ENCODE measurements at places on chromosomes 1 and 21. TPM values are rescaled to one million over a fixed set of nuclear protein-coding genes. Genes with fewer than 3 reads are reported as not detected.

DNA sequence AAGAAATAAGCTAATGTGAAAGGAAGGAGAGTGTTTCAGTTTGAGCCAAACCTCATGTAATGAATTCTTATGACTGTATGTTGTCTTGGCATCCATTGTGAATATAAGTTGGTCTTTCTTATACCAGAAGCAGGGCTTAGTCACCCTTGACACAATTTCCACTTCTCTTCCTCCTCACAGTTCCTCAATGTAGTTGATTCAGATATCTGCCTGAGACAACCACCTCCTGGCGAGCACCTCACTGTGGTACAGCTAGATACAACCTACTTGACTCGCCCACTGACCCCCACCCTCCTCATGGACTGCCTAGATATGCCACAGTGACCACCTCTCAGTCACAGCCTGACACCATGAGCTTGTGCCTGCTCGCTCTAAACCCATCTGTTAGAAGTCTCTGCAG, 45.6 kb downstream of the KYAT3 start:
- no peak for DNase-seq

GRCh38 chr1:184437291-184437690, 50.5 kb downstream of the C1orf21 start:
- DNase-seq = no peak

DNA sequence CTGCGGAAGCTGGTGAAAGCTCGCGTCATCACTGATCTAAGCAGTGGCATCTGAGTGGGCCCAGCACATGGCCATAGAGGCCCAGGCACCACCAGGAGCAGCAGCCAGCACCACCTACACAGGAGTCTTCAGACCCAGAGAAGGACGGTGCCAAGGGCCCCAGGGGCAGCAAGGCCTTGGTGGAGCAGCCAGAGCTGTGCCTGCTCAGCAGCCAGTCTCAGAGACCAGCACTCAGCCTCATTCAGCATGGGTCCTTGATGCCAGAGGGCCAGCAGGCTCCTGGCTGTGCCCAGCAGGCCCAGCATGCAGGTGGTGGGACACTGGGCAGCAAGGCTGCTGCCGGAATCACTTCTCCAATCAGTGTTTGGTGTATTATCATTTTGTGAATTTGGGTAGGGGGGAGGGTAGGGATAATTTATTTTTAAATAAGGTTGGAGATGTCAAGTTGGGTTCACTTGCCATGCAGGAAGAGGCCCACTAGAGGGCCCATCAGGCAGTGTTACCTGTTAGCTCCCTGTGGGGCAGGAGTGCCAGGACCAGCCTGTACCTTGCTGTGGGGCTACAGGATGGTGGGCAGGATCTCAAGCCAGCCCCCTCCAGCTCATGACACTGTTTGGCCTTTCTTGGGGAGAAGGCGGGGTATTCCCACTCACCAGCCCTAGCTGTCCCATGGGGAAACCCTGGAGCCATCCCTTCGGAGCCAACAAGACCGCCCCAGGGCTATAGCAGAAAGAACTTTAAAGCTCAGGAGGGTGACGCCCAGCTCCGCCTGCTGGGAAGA, 3.2 kb upstream of the ARTN start:
- no peak for DNase-seq

- DNase-seq = no peak
These were observed 29.3 kb downstream of the NUP133 start for GRCh38 chr1:229478852-229479251.

- DNase-seq = no peak
These were observed 46.0 kb upstream of the GOLT1A start for GRCh38 chr1:204259782-204260181.

DNA sequence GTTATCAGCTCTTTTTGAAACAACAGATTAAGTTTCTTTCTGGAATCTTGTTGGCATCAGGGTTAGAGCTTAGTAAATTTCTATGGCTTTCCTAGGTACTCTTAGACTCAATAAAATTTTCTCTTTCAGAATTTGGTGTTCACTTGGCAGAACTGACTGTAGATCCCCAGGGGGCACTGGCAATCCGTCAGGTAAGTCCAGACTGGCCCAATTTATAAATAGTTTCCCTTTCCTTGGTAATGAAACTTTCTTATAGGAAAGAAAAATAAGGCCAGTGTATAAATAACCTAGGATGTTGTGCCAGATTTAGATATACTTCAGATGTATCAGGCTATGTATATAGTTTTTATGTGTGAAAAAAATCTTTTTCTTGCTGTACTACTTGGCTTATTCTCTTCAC, 18.2 kb downstream of the IPO9 start:
- DNase-seq = no peak

DNA sequence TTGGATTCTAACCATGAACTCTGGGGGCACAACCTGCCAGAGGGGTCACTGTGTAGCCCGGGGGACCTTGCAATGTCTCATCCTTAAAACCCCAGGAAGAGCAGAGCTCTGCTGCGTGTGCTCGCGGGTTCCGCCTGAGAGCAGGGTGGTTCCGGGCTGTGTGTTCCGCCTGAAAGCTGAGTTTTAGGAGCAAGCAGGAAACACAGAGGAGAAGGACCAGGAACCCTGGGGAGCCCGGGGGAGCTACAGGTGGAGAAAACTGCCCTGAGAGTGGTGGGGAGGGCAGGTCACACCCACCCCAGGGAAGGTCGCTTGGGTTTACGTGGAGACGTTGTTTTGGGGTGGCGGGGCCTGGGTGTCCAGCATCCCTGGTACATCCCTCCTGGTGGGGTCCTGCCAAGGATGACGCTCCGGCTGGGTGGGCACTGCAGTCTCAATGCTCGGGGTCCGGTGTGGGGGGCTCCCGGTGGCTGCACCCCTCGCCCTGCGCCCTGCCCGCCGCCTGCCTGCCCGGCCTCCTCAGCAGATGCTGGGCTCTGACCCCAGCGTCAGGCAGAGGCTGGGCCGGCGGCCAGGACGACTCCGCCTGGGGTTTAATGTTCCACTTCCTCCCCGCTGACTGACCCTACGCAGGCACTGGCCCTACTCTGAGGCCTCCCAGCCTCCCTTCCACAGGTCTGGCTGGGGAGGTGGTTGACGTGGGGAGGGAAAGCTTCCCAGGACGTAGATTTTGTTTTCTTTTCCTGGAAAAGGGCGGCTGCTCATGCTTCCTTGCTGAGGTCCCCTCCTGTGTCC, 17.3 kb upstream of the C1orf159 start:
- DNase-seq = peak; percentile 33

- no peak for DNase-seq
These were observed 238.3 kb downstream of the OMA1 start for GRCh38 chr1:58308206-58308605.

DNA sequence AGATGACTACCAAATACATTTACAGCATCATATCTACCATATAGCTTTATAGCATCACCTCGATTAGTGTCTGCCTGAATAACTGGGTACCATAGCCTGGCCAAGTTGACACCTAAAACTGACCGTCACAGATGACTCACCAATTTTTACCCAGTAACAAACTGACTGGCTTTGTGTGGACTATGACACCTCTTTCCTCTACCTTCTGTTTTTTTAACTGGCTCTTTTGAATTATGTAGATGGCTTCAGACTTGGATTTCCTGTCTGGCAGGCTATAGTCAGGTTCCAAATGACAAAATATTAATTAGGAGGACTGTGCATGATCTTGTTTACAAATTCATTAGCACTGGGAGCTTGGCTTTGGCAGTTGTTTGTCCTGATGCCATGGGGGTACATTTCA, 360.3 kb downstream of the TGFB2 start:
- no peak for DNase-seq

- no peak for DNase-seq
These were observed 38.0 kb upstream of the RWDD3 start for GRCh38 chr1:95196017-95196416.

DNA sequence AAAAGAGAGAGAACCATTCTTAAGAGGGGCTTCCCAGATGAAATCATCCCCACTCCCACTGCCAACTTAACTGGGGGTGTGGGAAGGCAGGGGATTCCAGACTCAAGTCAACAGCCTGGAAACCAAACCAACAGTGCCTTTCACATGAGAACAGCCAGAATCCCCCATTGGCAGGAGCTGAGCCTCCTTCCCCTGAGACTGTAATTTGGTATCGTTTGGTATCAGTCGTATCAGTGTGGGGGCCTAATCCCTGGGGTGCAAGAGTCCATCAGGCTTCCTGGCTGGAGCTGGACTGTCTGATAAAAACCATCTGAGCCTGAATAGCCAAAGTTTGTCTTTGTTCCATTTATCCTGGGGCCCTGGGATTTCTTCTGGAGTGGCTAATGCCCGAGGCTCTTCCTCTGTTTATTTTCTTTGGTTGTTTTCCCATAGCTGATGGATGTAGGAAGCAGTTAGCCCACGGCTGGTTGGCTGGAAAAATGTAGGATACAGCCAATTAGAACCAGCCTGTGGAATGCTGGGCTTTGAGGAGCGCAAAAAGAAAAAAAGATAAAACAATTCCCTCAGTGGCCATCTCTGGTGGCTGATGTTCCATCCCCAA, 84.6 kb downstream of the LAMC2 start:
- DNase-seq = peak; percentile 11

DNA sequence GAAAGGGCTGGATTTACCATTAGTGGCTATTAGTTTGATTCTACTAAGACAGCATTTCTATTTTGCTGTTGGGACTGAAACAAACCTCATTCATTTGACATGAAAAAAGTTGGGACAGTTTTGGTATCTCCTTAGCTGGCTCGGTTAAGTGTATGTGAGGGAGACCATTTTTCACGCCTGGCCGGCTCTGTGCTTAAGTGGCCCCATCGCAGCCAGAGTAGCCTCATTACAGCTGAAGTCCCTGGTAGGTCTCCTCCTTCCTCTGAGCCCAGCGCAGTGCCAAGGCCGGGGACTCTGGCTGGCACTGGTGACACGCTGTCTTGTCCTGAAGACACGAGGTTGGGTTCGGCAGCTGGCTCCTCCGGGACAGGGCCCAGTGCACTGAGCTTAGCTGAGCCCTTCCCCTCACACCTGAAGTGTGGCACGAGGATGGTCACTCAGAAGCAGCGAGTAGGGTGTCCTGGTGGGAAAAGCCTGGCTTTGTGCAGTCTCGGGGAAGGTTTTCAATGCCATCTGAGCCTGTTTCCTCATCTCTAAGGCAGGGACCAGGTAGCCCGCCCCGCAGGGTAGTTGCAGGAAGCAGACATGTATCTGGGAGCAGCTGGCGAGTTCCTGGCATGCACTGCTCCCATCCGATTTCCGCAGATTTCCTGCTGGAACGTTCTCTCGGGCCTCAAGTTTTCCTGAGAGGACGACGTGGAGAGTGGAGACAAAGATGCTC, 196.5 kb downstream of the DYRK1A start:
- DNase-seq = no peak

- no peak for DNase-seq
These were observed 9.1 kb downstream of the CFAP410 start for GRCh38 chr21:44329971-44330681.

DNA sequence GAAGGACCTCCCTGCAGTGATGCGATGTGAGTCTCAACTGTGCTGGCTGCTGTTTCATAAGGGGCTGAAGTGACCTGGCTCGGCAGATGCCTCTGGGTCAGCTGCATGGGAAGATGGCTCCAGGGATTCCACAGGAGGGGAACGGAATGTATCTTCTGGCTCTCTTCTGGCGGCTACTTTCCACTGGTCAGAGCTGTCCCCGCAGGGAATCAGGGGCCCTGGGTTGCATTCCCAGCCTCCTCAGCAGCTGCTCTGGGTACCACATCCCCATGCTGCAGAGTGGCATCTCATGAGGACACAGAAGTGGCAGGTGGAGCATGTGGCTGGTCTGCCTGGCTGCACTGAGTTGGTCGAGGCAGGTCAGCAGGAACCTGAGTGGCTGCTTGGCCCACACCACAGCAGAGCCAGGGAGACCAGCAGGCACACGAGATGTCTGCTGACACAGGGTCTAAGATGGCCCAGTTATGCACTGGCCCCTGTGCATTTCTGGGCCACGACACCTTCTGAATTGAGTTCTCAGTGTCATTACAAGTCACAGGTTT, 42.8 kb downstream of the POFUT2 start:
- DNase-seq = no peak

DNA sequence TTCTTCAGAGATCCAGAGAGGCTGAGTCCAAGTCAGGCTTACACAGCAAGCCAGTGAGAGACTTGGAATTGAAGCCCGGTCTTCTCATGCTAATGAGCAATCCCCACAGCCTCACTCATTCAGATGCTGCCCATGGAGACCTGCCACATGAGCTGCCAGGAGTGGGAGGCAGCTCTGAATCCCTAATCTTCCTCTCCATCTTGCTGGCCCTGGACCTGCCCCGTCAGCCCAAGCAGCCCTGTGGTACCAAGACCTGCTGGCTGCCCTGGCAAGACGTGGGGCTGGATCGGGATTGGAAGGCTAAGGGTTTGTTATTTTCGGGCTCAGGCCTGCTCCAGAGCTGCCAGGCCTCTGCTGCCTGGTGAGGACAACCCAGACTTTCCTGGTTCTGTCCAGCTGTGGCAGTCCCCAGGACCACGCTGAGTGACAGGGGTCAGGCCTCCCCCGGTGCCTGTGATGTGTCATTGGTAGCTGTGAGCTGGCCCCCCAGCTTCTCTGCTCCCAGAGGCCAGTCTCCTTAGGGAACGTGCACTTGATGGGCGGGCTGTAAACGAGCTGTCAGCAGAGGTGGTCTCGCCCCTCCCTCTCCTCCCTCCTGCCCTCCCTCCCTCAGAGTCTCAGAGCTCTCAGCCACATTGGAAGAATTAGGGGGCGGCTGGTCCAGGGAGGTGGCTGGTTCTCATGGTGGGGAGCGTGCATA, 135.0 kb downstream of the FOXD2 start:
- no peak for DNase-seq

GRCh38 chr1:236836157-236836556, 41.1 kb downstream of the MTR start:
- DNase-seq = no peak

DNA sequence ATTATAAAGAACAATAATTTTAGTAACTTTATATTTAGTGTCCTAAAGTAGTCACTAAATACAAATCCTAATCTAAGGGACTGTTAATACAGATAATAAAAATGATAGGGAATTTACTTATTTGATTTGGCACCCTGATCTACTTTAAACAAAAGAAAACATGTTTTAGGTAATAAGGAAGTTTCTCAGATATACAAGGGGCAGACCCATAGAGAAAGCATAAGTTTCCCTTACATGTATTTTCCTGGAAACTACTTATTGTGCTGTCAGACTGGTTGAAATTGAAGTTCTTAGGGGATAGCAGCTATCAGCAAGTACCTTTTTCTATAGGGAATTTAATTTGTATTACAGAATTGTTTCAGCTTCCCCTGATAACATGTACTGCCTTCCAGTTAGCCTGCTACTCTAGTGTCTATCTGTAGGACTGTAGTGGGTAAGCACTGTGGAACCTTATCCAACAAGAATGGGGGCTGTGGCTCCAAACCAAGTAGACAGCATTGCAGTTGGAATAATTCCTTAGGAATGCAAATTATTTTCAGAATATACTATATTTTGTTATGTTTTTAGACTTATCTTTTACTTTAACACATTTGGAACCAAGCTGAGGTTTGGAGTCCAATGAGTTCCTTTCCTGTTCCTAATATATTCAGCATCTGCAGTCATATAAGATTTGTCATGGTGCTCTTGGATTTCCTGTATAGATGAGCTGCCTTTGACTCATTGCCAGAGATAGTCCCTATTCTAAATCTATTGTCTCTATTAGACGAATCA, 14.7 kb downstream of the MSH4 start:
- no peak for DNase-seq

The DPT gene
- total RNA-seq = 191 TPM

The CAMK2N1 gene
- total RNA-seq = 9.0 TPM

The TLCD4 gene
- total RNA-seq = 9.0 TPM

The HES3 gene
- total RNA-seq = not detected

The ZBTB8B gene
- 0.10 TPM for total RNA-seq

The TFF2 gene
- total RNA-seq = not detected

The SLAMF8 gene
- total RNA-seq = 0.20 TPM

The ECM1 gene
- total RNA-seq = 4.4 TPM

The RPTN gene
- total RNA-seq = 4.4 TPM

The TEX38 gene
- not detected for total RNA-seq

The RHBG gene
- total RNA-seq = 2.1 TPM

The PYHIN1 gene
- 0.20 TPM for total RNA-seq
